ENCODE measurements at places on chromosomes 11 and 22.

- no peak for DNase-seq
Measured at GRCh38 chr11:87840786-87841185, 334.5 kb downstream of the RAB38 start.

- DNase-seq: no peak
Measured at GRCh38 chr22:46079093-46079860, 71.0 kb upstream of the PPARA start.

DNA sequence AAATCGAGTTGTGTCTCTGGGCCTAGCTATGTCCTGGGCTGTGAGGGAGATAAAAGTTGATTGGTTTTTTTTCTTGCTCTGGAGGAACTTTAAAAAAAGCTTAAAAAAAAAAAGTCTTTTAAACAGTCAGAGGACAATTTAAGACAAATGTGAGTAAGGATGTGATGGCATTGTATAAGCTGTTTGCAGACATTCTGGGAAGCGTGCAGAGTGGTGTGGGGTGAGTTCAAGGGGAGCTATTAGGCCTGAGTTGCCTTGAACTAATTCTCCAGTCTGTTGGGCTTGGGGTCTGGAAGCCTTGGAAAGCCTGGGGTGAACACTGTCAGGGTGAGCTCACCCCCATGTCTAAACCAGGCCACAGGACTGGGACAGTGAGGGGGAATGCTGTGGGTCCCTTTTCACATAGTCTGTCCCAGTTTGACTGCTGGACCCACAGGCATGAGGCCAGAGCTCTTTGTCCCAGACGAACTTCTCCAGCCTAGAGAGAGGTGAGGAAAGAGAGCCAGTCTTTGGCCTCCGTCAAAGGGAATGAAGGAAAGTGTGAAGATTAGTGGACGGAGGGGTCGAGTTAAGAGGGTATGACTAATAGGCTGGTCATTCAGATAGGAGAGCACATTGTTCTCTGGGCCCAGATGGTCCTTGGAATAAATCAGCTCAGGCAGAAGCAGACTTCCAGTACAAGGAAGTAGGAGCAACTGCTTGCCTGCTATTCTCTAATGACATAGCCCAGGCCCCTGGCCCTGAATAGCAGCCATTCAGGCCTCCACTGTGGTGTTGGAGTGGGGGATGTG is 76.4 kb upstream of the NNMT start:
- DNase-seq: no peak

DNA sequence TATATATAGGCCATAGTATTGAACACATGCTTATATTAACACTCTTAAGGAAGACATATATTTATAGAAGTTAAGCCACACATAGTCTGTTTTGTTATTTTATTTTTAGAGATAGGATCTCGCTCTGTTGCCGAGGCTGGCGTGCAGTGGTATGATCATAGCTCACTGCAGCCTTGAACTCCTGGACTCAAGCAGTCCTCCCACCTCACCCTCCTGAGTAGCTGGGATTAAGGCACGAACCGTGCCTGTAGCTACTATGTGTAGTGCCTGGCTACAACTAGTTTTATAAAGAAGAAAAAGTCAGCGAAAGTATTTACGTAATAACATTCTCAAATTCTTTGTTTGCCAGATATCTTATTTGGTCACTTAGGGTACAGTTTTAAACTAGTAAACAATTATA is 5.6 kb upstream of the UCP2 start:
- DNase-seq: no peak

GRCh38 chr11:102390667-102391465 is 43.9 kb downstream of the BIRC2 start:
- peak; percentile 89 for DNase-seq

GRCh38 chr11:79086056-79086455 is 354.8 kb downstream of the TENM4 start:
- DNase-seq: no peak

DNA sequence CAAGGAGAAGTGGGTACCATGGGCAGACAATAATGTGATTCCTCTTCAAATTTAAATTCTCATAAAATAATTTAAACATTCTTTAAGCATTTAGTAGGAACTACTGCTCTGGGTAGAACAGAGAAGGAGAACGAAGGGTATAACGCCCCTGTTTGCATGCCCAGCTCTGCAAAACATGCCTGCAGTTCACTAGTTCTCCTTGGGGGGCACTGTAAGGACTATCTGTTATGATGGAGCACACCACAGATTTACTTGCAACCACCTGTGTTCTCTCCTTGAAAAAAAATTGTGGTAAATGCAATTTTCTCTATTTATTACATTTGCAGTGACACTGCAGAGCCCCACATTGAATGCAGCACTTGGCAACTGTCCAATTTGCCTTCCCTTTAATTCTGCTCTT is 100.3 kb downstream of the GUCY1A2 start:
- DNase-seq: peak; percentile 73

DNA sequence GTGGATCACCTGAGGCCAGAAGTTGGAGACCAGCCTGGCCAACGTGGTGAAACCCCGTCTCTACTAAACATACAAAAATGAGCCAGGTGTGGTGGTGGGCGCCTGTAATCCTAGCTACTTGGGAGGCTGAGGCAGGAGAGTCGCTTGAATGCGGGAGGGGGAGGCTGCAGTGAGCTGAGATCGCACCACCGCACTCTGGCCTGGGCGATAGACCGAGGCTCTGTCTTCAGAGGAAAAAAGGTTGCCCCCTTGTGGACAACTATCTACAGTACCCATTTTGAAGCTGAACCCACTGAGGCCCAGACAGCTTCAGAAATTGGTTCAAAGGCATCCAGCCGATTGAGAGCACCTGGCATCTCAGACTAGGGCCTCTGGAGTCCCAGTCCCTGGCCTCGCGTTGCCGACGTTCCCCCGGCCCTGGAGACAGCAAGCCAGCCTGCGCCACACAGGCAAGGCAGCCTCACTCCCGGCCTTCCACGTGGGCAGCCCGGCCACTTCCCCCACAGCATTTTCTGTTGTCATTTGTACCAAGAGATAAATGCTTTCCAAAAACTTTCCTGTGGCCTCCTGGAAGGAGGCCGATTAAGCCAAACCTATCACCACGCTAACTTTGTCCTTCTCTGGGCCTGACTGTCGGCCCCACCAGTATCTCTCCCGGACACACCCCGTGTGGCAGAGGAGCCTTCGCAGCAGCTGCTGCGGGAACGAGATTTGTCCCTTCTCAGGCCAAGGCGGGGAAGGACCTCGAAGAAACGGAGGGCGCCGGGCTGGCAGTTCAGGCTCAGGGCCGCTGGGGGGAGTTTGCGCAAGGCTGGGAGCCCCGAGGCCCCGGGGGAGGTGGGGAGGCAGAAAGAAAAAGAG is 82.8 kb downstream of the FLI1 start:
- DNase-seq: no peak

- peak; percentile 76 for DNase-seq
Measured at GRCh38 chr11:72015511-72016061, 16.9 kb downstream of the IL18BP start.

GRCh38 chr11:96817482-96818399 is 427.9 kb downstream of the JRKL start:
- no peak for DNase-seq

DNA sequence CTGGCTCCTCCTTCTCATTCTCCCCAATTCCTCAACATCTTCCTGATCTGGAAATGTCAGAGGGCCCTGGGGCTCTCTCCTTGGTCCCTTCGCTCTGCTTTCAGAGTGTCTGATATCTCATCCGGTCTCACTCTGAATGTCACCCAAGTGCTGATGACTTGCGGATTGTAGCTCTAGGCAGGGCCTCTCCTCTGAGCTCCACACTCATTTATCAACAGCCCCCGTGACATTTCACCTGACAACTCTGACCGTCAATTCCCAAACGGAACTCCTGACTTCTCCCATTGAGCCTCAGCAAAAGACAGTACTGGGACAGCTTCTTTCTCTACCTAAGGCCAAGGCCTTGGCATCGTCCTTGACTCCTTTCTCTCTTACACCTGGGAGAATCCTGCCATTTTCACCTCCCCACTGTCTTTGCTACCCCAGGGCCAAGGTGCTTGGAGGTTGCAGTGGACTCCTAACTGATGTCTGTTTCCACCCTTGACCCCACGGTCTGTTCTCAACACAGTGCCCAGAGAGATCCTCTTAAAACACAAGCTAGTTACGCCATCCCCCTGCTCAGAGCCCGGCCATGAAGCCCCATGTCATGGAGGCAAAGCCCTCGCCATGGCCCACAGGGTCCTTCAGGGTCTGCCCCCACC is 57.5 kb upstream of the THY1 start:
- DNase-seq: no peak

DNA sequence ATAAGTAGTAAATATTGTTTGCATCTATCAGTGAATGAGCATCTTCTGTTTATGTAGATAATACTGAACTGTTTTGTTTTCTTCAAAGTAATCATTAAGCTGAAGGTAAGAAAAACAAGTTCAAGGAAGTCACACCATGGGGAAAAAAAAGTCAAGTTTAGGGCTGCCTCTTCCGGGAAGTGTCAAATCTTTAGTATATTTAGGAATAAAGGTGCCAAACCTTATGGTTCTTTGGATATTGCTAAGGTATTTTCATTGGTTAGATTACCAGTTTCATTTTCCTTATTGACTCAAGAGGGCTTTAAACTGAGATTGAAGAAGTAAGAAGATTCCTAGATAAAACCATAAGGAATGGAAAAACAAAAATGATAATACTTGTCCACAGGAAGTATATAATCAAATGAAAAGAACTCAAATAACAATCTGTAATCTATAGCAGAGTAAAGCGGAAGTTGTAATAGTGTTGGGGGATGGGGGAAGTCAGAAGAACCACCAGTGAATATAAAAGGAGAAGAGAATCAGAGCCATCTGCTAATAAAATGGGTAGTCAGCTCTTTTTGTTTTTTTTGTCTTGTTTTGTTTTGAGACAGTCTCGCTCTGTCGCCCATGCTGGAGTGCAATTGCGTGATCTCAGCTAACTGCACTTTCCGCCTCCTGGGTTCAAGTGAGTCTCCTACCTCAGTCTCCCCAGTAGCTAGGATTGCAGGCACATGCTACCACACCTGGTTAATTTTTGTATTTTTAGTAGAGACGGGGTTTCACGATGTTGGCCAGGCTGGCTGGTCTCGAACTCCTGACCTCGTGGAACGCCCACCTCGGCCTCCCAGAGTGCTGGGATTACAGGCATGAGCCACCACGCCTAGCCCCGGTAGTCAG is 2.3 kb downstream of the ATM start:
- no peak for DNase-seq

DNA sequence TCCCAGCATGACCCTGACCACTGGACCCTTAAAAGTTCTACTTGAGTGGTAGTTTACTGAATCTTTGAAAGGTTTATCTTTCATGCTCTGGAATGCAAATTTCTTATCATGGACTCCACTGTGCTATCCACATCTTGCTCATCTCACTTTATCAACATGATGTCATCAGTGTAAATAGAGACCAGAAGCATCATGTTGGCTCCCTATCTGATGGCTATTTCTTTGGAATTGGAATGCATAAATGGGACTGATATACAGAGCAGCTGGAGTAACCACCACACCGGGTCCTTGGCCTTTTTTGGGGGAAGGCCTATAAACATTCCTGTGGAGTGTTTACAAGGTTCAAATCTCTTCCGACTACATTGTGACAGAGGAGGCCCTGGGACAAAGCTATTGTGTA is 74.1 kb upstream of the CEP126 start:
- peak; percentile 50 for DNase-seq

DNA sequence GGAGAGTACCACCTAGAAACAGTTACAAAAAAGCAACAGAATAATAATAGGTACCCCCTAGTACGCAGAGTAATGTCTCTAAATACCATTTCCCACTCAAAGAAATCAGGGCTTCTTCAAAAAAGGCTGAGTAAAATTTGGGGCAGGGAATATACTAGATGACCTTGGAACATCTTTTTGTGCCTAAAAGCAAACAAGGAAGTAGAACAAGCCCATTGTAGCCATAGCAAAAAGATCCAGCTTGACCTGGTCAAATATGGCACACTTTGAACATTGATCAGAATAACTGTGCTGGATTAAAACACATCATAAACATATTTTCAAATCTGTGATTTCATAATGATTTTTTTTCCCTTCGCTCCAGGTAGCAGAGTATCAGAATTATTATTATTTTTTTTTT is 91.5 kb downstream of the YAP1 start:
- no peak for DNase-seq

- no peak for DNase-seq
Measured at GRCh38 chr11:96275801-96276594, 67.0 kb downstream of the MAML2 start.

- DNase-seq: no peak
Measured at GRCh38 chr11:134911514-134912180, 499.6 kb upstream of the B3GAT1 start.

Data from Caco-2 (cell line).